ENCODE measurements at places on chromosomes 3 and 15.
A peak's percentile ranks its signal among the peaks of the same experiment; 100 is the strongest.

DNA sequence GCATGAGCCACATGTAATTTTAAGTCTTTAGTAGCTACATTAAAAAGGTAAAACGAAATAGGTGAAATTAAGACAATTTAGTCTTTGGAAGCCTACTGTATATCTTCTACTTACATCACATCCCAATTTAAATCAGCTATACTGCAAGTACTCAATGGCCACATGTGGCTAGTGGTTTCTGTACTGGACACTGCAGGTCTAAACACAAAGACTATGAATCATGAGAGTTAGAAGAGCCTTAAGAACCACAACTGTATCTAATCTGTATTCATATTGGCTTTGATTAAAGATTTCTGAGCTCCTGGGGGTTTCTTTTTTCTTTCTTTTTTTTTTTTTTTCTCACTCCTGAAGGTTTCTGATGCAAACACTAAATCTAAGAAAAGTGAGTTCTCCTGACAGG is 2.3 kb upstream of the EIF1B start:
- no peak for DNase-seq

DNA sequence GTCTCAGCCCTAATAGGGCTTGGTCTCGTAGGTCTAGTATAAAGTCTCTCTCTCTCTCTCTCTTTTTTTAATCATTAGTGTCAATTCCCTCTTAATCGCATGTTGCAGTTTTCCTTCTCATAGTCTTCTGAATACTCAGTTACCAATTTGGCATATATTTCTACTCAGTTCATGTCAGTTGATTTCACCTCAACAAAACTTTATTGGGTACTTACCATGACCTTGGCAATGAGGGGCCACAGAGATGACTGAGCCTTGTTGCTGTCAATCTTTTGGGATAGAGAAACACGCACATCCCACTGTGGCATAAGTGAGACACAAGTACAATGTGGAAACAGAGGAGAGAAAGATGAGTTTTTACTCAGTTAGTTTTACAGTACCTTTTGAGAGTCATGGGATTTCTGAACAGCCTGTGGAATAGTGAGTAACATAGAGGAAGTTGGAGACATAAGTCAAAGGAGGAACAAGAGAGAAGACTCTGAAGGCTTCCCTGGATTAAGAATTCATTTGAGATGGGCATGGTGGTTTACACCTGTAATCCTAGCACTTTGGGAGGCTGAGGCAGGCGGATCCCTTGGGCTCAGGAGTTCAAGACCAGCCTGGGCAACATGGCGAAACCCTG is 150.2 kb upstream of the CBLB start:
- DNase-seq: no peak

DNA sequence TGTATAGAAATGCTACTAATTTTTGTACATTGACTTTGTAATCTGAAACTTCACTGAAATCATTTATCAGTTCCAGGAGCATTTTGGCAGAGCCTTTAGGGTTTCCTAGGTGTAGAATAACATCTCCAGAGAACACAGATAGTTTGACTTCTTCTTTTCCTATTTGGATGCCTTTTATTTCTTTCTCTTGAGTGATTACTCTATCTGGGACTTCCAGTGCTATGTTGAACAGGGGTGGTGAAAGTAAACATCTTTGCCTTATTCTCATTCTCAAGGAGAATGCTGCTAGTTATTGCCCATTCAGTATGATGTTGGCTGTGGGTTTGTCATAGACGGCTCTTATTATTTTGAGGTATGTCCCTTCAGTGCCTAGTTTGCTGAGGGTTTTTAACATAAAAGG is 697.9 kb upstream of the ROBO1 start:
- no peak for DNase-seq

DNA sequence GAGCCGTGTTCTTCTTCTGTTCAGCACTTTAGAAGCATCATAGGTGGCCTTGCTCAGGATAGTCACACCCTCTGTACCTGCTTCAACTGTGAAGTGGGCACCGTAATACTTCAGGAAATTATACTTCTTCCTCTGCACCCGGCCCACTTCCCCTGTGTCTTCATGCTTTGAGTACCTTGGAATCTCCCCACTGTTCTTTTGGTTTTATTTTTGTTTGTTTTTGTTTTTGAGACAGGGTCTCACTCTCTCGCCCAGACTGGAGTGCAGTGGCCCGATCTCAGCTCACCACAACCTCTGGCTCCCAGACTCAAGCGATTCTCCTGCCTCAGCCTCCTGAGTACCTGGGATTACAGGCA is 1.7 kb downstream of the P2RY14 start:
- peak; percentile 27 for DNase-seq

DNA sequence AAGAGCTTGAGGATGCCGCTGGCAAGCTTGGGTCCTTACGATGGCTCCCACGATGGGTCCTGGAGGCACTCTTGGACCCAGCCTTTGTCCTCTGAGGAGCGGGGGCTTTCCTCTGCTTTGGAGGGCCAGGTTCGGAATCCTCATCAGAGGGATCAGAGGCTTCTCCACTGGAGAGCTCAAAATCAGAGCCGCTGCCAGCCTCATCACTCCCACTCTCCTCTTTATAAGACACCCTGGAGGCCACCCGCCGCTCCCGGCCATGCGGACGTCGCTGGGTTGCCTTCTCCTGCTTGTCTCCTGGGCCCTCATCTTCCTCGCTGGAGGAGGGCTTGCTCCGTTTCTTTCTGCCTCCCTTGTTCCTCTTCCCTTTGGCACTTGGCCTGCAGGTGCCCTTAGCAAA is 20.0 kb downstream of the XPC start:
- DNase-seq: no peak

DNA sequence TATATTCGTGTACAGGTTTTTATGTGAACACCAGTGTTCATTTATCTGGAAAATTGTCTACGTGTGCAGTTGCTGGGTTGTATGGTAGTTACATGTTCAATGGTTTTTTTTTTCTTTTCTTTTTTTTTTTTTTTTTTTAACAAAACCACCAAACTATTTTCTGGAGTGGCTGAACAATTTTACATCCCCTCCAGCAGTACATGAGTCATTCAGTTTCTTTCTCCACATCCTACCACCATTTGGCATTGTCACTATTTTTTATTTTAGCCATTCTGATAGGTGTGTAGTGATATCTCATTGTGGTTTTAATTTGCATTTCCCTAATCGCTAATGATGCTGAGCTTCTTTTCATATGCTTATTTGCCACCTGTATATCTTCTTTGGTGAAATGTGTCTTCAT is 256.3 kb upstream of the EOMES start:
- DNase-seq: no peak

- DNase-seq: no peak
Measured at GRCh38 chr3:29679944-29680343, 399.1 kb downstream of the RBMS3 start.

- DNase-seq: no peak
Measured at GRCh38 chr3:108569336-108569735, 19.9 kb downstream of the CIP2A start.

GRCh38 chr15:73621286-73621826 is 11.8 kb downstream of the NPTN start:
- no peak for DNase-seq

DNA sequence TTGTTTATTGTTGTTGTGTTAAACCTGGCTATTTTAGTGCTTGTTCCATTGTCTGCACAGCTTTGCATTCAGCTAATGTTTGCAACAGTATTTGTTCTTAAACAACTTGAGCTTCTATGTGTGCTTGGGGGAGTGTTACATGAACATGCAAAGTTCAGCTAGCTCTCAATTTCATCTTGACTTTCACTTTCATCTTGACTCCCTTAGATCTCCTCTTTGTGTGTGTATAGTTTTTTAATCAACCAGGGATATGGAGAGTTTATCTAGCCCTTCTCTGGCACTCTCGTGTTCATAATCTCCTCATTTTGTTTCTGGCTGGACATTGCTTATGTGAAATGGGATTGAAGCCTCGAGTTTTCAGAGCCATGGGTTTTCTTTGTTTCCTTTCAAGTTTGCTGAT is 212.4 kb upstream of the ZBTB20 start:
- DNase-seq: no peak

DNA sequence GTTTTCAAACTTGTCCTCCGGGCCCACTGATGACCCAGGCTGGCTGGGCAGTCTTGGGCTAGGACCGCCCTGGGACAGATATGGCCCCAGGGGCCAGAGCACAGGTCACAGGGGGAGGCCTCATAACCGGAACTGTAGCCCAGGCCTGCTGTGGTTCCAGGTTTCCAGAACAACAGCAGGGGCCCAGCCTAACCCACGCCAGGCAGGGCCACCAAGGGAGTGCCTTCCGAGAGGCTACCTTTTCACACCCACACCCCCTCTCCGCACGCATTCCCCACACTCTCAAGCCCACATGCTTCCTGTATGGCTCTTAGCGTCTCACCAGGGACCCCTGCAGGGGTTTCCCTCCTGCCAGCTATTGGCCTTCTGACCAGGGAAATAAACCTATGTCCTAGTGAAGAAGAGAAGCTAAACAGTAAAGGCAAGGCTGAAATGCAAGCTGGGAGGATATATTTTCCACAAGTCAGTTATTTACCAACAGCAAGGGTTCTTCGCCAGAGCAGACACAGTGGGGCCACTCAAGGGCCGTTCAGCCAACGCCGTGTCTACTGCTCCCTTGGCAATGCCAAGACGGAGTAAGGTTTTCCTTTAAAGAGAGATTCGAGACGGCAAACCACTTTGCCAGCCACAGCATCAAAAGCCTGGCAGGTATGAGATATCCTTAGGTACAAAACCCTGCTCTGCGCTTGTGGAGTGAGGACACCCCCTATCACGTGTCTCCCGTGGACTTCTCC is 135.1 kb downstream of the ATP10A start:
- no peak for DNase-seq

GRCh38 chr3:145518639-145519038 is 642.3 kb downstream of the PLOD2 start:
- no peak for DNase-seq

DNA sequence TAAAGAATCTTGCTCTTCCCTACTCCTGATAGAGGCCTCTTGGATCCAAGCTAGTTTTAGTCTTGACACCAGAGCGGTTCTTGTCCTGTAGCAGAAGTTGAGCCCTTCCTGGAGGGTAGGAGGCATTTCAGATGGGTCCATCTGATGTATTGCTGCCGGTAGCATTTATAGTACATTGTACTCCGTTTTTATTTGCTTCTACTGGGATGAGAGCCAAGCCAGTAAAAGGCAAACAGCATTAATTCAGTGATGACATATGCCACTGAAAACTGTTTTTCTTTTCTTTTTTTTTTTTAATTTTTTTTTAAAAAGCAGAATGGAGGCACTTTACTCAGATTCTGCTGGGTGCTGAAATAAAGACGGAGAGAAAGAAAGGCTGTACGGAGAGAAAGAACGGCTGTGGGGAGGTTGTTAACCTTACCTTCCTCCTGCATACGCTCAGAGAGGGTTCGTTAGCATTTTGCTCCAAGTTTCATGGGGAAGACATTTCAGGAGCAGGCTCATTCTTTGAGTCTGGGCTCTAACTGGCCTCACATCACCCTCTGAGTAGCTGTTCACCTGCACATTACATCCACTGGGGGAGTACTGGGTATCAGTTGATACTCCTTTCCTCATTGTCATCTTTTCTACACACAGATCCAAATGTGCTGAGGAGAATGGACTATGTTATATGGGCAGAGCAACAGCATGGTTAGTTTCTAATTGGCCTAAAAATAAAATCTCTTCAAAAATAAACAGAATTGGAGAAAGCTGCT is 161.5 kb downstream of the FEZF2 start:
- DNase-seq: no peak

DNA sequence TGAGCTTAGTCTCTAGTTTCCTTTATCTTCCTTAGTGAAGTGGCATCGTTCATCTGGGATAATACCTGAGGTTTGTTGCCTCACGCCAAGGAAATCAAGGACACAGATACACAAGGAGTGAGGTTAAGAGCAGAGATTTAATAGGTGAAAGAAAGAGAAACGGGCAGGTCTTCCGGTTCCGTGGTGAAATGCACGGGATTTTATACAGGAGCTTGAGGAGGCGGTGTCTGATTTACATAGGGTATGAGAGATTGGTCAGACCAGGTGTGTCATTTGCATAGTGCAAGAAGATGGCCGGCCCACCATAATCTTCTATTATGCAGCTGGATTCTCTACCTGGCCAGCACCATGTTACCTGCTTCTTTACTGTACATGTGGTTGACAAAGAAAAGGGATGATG is 17.2 kb downstream of the ARRDC4 start:
- DNase-seq: no peak

GRCh38 chr3:54541369-54541768 is 386.5 kb downstream of the LRTM1 start:
- no peak for DNase-seq

- DNase-seq: no peak
Measured at GRCh38 chr3:13836658-13837587, 42.9 kb downstream of the WNT7A start.

DNA sequence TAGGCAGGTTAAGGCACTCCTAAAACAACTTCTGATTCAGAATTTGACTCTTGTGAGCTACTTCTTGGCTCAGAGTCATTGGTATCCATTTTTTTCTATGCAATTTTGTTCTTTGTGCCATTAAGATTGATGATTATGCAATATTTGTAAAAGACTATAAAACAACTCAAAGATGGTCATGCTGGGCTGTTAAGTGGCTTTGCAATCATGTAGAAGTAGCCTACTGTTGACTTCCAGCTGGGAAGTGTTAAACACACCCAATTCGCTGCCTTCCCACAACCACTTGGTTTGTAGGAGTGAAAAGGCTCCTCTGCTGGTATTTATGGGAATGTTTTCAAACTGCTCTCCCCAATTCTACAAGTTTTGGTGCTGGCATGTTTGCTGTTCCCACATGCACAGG is 74.7 kb upstream of the COL6A6 start:
- no peak for DNase-seq

DNA sequence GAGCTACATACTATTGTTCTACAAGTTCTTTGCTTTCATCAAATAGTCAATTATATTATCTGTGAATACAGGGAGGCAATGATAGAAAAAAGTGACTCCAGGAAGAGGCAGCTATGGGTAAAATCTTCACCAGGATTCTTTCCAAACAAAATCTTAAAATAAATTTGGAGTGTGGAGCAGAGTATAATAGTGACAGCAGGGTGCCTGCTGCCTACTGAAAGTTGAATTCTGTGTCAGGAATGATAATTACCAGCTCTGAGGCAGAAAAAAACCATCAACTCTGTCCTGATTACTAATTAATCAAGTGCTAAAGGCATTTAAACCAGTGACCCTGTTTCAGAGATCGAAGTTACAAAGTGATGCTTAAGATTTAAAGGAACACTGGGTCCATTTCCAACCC is 148.0 kb downstream of the DIPK2A start:
- DNase-seq: no peak

DNA sequence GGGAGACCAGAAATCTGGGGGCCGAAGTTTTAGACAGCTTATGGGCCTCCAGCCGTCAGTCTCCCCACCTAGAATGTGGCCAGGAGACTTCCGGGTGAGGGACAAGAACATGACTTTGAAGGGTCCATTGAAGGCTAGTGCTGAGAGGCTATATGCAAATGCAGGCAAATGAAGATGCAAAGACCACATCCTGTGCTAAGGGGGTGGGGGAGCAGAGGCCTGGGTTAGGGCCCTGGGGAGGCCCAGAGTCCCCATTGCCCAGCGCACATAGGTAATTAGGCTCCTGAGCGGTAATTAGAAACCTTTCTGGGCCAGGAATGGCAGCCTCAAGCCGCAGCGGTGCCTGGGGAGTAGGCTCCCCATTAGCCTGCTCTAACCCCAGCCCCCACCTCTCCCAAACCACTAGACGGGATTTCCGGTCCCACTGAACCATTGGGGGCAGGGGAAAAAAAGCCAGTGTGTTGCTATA is 6.8 kb downstream of the CSK start:
- DNase-seq: peak; percentile 69
